HCEC 1CT (cell line): ENCODE measurements at places on chromosomes 1 and 21.

GRCh38 chr1:227952374-227953021, 4.8 kb upstream of the WNT9A start:
- no peak for DNase-seq

DNA sequence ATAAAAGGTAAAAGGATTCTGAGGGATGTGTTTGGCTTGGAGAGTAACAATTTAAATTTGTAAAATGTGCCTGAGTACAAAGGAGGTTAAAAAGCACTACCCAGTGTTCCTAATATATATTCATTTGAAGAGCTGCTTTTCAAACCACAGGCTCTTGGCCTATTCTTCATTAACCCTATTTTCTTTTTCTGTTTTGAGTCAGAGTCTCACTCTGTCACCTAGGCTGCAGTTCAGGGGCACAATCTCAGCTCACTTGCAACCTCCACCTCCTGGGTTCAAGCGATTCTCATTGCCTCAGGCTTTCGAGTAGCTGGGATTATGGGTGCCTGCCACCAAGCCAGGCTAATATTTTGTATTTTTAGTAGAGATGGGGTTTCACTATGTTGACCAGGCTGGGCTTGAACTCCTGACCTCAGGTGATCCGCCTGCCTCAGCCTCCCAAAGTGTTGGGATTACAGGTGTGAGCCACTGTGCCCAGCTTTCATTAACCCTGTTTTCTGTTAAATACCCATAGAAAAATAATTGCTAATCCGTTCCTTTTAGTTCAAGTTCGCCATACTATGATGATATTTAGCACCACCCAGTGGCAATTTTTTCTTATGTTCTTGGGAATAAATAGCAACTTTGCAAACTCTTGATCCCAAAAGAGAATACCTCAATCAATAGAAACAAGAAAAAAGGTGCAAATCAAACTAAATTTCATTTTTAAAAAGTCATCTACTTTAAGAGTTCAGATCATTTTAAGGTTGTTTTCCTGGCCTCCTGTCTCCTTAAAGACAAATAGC, 30.5 kb downstream of the ZBTB8OS start:
- peak; percentile 13 for DNase-seq

- DNase-seq = no peak
These were observed 21.2 kb upstream of the APOBEC4 start for GRCh38 chr1:183674339-183674738.

- DNase-seq = peak; percentile 55
These were observed 21.8 kb downstream of the ATF3 start for GRCh38 chr1:212630158-212630900.

DNA sequence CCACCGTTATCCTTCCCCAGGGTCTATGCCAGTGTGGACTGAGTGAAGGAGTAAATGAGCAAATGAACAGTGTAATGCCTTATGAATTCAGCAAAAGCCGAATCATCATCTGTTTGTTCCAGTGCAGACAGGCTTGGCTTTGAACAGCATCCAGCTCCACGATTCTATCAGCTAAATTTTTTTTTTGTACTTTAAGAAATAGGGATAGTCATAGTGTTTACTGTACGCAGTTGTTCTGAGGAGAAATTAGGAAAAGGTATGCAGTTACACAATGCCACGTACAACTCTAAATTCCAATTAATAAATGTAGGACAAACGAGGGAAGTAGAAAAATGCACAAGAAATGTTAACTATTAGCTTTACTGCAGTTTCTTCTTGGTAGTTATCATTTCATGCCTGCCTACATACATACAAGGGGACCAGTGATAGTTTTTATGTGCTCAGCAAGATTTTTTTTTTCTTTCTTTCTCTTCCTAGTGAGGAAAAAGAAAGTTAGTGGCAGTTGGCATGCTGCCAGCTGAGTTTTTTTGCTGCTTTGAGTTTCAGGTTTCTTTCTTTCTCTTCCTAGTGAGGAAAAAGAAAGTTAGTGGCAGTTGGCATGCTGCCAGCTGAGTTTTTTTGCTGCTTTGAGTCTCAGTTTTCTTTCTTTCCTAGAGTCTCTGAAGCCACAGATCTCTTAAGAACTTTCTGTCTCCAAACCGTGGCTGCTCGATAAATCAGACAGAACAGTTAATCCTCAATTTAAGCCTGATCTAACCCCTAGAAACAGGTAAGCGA, at the start of gene IFI44L:
Gene IFI44L (plus strand): TSS at position 646 of the 777 bp plus-strand sequence. CDS start 7,468 bp downstream, outside the sequence.
- DNase-seq = peak; percentile 75

GRCh38 chr1:165057956-165058355, 298.6 kb downstream of the LMX1A start:
- DNase-seq = no peak

GRCh38 chr1:154193821-154194220, 1.9 kb upstream of the TPM3 start:
- no peak for DNase-seq

GRCh38 chr21:38760017-38760761, 45.5 kb upstream of the ETS2 start:
- no peak for DNase-seq

DNA sequence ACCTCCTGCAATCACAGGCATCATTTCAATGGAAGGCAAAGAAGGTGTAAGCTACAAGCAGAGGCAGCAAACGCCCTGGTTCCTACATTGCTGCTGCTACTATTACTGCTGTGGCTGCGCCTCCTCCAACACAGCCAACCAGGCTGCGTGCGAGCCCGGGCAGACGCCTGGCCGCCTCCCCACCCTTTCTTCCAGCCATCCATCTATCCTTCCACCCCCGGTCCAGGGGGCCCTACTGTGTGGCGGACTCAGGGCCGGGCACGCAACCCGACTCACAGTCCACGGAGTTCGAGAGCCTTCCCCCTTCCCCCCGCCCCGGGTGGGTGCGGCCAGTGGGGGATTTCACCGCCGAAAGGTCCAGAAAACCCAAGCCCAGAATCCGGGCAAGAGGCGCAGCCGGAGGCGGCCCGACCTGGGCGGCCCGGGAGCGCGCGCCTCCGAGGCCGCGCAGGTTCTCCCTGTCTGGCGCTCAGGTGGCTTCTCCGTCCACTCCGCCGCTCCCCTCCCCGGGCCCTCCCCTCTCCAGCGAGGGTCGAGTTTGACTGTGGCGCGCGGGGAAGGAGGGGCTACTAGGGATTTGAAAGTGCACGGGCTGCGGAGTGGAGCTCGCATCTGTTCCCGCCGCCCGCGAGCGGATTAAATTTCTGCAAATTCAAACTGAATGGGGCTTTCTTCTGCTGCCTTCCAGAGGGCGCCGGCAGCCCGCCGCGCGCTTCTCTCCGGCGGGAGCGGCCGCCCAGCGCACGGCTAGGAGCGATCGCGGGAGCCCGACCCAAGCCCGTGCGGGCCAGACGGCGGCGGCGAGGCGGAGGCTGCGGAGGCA, at the start of gene HUNK:
Gene HUNK (plus strand): TSS at position 569 of the 823 bp plus-strand sequence. CDS start 655 bp downstream, outside the sequence.
- DNase-seq = no peak

- DNase-seq = no peak
These were observed 272.0 kb downstream of the PTPRC start for GRCh38 chr1:198910816-198911215.

DNA sequence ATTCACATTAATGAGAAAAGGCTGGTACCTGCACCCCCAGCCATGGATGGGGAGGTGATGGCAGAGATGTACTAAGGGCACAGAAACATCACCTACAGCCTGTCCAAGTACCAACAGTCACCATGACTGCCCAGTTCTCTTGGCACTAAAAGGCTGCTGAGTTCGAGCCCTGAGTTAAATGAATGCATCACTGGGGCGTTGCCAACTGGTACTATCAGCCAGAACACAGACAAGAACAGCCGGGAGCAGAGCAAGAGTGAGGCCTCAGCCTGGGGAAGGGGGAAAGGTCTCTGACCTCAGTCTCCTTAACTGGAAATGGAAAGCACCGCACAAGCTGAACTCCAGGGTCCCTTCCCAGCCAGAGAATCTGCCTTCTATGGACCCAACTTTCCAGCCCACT, 60.5 kb downstream of the GLIS1 start:
- DNase-seq = no peak

DNA sequence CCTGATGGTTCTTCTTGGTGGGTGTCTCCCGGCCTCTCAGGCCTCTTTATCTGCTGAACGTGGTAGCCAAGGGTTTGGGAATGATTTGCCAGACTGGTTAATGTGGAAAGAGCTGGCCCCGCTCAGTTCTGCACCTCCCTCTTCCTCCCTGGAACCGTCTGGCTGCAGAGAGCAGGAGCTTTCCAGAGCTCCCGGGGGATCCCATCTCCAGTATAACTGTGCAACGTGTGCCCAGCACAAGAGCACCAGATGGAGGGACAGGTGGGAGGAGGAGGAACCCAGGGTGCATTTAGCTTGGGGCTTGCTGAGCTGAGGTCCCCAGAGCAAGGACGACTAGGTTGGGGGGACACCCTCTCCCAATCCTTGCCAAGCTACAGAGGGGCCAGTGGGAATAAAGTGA, 5.0 kb downstream of the TFF1 start:
- no peak for DNase-seq

GRCh38 chr1:9182784-9183257, 51.8 kb upstream of the H6PD start:
- no peak for DNase-seq

DNA sequence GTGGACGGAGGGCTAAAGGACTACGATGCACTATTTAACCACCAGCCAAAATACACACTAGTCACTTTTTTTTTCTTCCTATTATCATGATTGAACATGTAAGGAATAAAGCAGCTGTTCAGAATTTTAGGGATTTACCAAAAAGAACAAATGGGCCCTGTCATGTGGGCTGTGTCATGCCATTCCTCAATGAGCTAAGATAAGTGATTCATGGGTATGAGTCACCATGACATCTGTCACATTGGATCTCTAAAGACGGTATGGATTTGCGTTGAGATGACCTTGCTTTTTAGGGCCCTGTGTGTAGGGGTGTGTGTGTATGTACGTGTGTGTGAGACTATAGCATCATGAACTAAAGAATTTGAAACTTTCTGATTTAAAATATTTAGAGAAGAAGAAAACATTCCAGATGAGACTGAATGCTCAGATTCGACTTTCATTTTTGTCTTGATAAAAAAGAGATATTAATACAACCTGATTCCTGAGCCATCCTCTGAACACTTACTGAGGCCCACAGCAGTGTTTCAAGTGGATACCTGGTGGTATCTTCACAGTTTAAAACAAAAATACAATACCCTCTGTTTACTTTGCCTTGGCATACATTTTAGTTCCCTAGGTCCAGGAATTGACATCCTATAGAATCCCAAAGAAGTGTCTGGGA, 246.1 kb upstream of the DUSP10 start:
- peak; percentile 96 for DNase-seq

DNA sequence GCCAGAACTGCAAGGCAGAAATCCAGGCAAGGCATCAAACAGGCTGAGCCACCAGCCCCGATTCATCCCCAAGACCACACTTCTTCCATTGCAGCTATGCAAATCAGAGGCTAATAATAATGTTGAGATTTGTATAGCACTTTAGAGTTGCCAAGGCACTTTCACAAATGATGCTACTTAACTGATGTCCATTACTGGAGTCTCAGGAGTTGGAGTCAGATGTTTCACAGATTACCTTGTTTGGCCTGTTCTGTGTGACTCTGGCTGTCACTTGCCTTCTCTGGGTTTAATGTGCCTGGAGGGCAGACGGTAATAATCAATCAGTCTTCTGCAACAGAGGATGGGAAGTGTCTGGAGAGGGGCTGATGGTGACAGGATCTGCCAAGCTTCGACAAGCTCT, 40.8 kb upstream of the MPZL1 start:
- DNase-seq = no peak

DNA sequence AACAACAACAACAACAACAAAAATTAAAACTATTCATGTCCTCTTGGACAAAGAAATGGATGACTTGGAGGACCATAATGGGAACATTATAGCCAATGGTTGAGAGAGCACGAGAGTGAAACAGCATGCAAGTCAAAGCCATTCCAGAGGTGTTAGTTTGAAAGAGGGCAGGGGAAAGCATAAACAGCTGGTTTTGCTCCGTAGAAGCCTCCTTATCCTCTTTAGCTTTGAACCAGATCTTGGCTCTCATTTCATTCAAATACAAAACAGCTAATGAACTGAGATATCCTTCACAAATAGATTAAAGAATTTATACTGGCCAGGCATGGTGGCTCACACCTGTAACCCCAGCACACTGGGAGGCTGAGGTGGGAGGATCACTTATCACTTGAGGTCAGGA, 8.7 kb upstream of the SMG7 start:
- no peak for DNase-seq

- DNase-seq = peak; percentile 53
These were observed 4.1 kb upstream of the NBL1 start for GRCh38 chr1:19639999-19640362.

GRCh38 chr1:64192290-64192689, 11.1 kb upstream of the UBE2U start:
- DNase-seq = no peak

GRCh38 chr21:36628761-36629460, 70.0 kb upstream of the SIM2 start:
- DNase-seq = no peak

GRCh38 chr1:65965112-65965996, 172.7 kb downstream of the PDE4B start:
- DNase-seq = no peak

GRCh38 chr1:84146411-84147032, 2.5 kb downstream of the PRKACB start:
- peak; percentile 82 for DNase-seq

GRCh38 chr1:12232221-12232620, 2.4 kb downstream of the VPS13D start:
- no peak for DNase-seq

GRCh38 chr1:180358649-180359048, 128.6 kb downstream of the LHX4 start:
- DNase-seq = peak; percentile 33

- no peak for DNase-seq
These were observed 1.2 kb downstream of the LMX1A start for GRCh38 chr1:165355139-165355976.

GRCh38 chr1:34419663-34420136, 243.0 kb downstream of the C1orf94 start:
- no peak for DNase-seq

DNA sequence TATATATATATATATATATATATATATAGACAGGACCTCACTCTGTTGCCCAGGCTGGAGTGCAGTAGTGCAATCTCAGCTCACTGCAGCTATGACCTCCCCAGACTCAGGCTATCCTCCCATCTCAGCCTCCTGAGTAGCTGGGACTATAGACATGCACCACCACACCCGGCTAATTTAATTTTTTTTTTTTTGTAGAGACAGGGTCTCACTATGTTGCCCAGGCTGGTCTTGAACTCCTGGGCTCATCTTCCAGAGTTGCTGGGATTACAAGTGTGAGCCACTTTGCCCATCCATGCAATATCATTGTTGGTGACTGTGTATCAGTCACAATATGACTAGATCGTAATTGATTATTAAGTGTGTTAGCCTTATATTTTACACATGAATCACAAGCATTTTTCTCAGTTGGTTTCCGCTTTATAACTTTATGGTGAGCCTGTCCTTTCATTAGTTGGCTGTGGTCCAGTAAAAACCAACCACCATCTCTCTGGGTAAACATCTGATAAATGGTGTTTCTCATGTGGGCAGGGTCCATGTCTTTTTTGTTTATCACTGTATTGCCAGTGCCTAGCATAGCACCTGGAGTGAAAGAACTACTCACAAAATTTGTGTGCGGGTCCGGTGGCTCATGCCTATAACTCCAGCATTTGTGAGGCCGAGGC, 63.6 kb downstream of the MYOM3 start:
- DNase-seq = no peak

GRCh38 chr1:27716262-27716895, 9.4 kb upstream of the FAM76A start:
- DNase-seq = no peak

GRCh38 chr1:222880587-222880986, 65.7 kb downstream of the DISP1 start:
- peak; percentile 80 for DNase-seq
